Activated CD4-positive, alpha-beta T cell treated with anti-CD3 and anti-CD28 coated beads, Interleukin-2, amount 50 U/mL, for 48 hours (primary cell): ENCODE measurements at places on chromosomes 12 and 14.
A peak's percentile ranks its signal among the peaks of the same experiment; 100 is the strongest.

DNA sequence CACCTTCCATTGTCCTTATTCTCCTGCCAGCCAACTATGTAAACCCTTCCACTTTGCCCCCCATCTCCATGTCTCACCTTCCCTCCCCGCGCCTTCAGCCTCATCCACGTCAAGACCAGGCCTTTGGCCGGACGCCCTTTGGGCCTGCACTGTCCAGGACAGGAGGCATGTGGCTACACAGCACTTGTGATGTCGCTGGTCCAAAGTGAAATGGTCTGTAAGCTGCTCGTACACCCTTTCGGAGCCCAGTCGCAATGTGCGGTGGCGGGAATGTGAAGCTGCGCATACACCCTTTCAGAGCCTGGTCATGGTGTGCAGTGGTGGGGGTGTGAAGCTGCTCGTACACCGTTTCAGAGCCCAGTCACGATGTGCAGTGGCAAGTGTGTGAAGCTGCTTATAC is 247.9 kb upstream of the RGS6 start:
- DNase-seq = no peak

GRCh38 chr14:54669721-54670561 is 103.0 kb downstream of the SAMD4A start:
- no peak for DNase-seq

- no peak for DNase-seq
Measured at GRCh38 chr12:12138203-12139154, 67.7 kb downstream of the BCL2L14 start.

- DNase-seq = no peak
Measured at GRCh38 chr12:8906266-8907180, 7.8 kb upstream of the PHC1 start.

- DNase-seq = peak; percentile 42
Measured at GRCh38 chr12:54417712-54418440, 1.2 kb downstream of the ITGA5 start.
